Pancreas (tissue), 10 donors: ENCODE measurements at places on chromosomes 2 and 18. TPM values are rescaled to one million over a fixed set of nuclear protein-coding genes. Genes with fewer than 3 reads are reported as not detected.

The APOB gene
- total RNA-seq: 0.08 TPM

The MRPS9 gene
- total RNA-seq: 12.3 TPM

DNA sequence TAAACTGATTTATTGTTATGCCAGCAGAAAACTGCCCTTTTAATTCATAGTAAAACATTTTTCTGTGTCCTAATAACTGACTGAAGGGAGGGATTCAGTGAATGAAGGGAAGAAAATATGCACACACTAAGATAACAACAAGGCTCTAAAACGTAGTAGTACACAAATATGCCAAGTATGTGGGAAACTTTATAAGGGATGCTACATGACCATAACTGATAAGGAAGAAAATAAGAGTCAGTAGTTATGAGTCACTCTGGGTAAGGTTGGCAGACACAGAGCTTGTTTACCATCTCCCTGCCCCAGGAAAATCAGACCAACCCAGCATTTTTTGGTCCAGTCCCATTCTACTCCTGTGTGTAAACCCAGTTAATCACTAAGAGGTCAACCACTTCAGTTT is 124.2 kb downstream of the RPRM start:
- no peak for DNase-seq

DNA sequence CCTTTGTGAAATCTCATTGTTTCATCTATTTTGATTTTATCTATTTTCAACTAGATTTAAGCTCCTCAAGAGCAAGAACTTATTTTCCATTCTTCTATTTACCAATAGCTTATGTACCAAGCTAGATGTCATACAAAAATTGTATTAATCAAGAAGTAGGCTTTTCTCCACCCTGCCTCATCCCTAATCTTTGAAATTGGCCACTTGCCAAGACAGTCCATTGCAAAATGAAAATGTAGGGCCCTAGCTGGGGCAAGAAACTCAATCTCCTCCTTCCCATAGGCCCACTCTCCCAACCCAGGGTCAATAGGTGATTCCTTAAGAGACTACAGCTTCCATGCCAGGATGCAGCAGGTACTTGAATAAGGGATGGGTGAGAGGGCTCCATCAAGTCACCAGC is 39.3 kb upstream of the STPG4 start:
- no peak for DNase-seq

- DNase-seq: no peak
These were observed 33.8 kb downstream of the UBXN4 start for GRCh38 chr2:135775420-135775819.

GRCh38 chr2:132540166-132540565 is 123.6 kb downstream of the GPR39 start:
- DNase-seq: no peak

GRCh38 chr18:26865557-26865956 is at the start of gene AQP4:
TSS of gene AQP4 (minus strand) at chr18:26865707. CDS start at chr18:26865689, 18 bp downstream.
- DNase-seq: no peak

GRCh38 chr2:70926042-70926441 is 9.7 kb upstream of the ATP6V1B1 start:
- peak; percentile 30 for DNase-seq

GRCh38 chr2:197159661-197160211 is 150.8 kb downstream of the ANKRD44 start:
- DNase-seq: no peak

- DNase-seq: no peak
These were observed 678 bp upstream of the UBE2E3 start for GRCh38 chr2:180979749-180980105.

DNA sequence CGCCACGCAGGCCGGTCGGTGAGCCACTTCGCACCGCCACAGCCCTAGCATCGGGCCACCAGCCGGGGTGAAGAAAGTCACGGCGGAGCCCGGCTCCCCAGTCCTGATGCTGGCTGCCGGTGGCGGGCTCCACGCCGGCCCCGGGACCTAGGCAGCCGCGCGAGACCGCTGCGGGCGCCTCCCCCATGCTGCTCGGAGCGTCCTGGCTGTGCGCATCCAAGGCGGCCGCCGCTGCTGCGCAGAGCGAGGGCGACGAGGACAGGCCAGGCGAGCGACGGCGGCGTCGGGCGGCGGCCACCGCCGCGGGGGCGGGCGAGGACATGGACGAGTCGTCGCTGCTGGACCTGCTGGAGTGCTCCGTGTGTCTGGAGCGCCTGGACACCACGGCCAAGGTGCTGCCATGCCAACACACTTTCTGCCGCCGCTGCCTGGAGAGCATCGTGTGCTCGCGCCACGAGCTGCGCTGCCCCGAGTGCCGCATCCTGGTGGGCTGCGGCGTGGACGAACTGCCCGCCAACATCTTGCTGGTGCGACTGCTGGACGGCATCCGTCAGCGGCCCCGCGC is 433 bp downstream of the SH3RF3 start:
- peak; percentile 66 for DNase-seq

DNA sequence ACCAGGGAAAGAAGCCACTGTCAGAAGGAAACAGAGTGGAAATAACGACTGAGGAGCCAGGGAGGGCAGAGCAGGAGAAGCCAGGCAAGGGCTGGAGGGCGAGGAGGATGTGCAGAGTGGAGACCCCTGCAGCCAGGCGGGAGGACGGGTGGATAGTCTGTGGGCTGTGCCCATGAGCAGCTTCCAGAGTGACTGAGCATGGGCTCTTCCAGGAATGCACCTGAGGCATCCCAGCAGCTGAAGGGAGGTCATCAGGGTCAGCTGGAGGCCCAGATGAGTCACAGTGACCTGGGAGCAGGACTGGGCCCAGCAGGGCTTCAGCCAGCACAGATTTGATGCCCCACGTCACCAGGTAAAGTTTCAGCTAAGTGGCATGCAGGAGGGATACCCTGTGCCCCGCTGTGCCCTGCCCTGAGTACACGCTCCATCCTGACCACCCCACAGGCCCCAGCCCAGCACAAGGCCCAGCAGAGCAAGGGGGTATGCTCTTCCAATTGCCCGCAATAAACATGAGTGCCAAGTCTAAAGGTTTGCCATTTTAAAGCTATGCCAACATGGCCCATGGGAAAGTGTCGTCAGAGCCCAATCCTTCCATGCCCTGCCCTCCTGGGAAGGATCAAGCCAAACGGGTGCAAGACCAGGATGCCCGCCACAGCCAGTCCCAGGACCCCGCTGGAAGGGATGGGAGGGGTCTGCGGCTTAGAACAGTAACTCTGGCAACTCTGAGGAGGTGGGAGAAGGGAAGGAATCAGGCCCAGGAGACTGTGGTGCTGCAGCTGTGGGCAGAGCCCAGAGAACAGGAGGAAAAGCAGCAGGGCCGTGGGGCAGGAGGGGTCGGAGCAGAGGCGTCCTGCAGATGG is 85.7 kb downstream of the SEPTIN10 start:
- DNase-seq: no peak

DNA sequence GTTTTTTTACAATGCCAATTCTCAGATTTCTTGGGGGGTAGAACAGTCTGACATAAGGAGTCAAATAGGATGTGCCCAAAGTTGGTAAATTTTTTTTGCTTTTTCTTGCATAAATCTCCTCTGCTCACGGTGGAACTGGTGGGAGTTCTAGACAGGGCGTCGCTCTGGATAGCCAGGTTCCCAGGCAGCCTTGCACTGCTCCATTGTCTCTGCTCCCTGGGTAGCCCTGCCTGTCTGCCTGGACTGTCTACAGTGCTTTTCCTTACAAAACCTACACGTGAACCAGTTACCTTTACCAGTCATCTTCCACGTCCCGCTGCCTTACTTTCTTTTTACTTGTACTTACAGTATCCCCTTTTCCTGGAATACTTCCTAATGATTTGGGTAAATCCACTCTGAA is 117.1 kb downstream of the ZNF407 start:
- DNase-seq: no peak

DNA sequence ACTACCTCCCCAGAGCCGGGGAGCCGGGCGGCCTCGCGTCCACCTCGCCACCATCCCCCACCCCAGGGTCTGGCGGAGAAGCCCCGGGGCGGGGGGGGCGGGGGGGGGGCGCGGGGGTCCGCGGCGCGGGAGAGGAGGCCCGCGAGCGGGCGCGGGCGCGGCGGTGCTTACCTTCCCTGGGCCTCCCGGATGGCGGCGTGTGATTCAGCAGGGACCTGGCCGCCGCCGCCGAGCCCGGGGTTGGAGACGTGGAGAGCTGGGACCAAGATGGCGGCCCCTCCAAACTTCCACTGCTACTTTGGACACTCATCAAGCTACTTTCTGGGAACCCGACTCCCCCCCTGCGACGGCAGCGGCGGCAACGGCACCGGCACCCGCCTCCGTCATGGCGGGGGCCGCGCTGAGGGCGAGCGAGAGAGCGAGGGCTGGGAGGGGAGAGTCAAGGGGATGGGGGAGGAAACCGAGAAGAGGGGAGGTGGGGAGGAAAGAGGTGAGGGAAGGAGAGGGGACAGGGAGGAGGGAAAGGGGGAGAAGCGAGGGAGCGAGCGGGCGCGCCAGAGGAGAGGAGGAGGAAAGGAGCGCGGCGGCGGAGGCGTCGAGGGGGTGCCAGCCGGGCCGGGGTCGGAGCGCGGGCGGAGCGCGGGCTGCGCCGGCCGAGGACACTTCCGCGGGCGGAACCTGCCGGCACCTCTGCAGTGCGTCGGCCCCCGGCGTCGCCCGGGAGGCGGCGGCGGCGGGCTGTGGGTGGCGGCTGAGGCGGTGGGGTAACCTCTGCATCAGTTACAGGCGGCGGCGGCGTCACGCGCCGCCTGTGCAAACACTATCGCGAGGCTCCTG is at the start of gene TLK1:
Gene TLK1, minus strand, starts transcription at position 775 of the 837 bp plus-strand sequence. Its CDS starts 465 bp downstream, at position 310.
- peak; percentile 85 for DNase-seq
